ENCODE measurements at places on chromosomes 3 and 15. TPM values are rescaled to one million over a fixed set of nuclear protein-coding genes. Genes with fewer than 3 reads are reported as not detected.

- DNase-seq, result no peak
Observed at GRCh38 chr15:52290329-52290728, 5.3 kb downstream of the MYO5C start.

The CKMT1B gene
- total RNA-seq, result 29.7 TPM

DNA sequence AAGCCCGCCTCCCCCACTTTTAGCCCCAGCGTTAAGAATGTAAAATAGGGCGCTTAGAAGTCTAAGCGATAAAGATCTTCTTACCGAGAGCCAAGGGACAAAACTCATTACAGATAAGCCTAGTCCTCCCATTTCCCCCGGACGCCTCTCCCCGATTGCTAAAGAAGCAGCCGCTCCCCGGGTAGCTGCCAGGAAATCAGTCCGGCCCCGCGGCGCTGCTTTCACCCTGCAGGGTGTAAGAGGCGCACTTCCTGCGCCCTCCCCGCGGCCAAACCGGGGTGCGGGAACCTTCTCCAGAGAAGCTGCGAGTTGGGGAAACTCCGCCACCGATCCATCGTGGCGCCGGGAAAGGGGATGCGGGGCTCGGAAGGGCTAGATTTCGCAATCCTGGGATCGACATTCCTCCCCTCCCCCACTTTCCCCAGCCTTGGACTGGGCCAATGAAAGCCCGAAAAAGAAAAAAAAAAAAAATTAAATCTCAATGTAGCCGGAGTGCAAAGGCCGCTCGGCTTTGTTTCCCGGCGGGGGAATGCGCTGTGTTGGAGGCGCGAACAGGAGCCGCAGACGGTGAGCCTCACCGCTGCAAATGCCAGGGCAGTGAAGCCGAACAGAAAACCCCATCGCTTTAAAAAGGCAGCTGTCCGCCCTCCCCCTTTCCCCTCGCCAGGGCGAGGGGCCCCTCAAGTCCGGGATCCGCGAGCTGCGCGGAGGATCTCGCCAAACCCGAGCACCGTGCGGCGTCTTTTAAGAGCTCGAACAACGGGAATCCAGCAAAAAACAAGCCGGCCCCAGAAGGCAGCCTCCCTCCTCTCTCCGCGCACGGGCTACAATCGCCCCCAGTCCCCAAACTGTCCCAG is 626 bp upstream of the PTPRG start:
- peak; percentile 74 for DNase-seq

The CHST13 gene
- total RNA-seq, result not detected

- no peak for DNase-seq
Observed at GRCh38 chr3:35871009-35871408, 231.7 kb downstream of the ARPP21 start.

DNA sequence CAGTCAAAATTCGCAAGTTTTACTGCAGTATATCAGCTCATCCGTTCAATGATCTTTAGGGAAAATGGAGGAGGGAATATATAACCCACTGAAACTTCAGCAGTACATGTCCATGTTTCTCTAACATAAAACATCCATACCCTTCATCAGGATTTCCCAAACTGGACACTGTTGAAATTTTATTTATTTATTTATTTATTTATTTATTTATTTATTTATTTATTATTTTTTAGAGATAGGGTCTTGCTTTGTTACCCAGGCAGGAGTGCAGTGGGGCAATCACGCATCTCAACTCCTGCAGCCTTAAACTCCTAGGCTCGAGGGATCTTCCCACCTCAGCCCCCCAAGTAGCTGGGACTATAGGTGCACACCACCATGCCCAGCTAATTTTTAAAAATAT is 14.8 kb upstream of the HLTF start:
- DNase-seq, result no peak

GRCh38 chr15:55661428-55661827 is 73.3 kb upstream of the PYGO1 start:
- no peak for DNase-seq

DNA sequence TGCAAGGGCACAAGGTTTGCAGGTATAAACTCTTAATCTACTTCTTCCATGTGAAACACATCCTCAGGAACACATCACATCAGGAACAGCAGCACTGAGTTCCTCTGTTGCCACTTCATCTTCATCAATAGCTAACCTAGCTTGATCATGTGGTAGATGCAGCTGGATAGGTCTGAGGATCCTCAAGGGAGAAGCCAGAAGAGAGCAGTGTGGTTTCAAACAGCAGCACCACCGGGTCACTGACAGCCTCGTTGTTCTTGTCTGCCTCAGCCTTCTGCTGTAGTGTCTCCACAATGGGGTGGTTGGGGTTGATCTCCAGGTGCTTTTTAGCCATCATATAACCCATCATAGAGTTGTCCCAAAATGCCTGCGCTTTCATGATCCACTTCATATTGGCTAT is 58.8 kb downstream of the ADAM10 start:
- DNase-seq, result no peak

The CCRL2 gene
- 0.32 TPM for total RNA-seq

GRCh38 chr3:58161435-58162398 is 49.1 kb downstream of the DNASE1L3 start:
- no peak for DNase-seq

The PTPRG gene
- 15.6 TPM for total RNA-seq

The CD86 gene
- 3.6 TPM for total RNA-seq

GRCh38 chr3:52783211-52783555 is 5.8 kb downstream of the ITIH1 start:
- DNase-seq, result peak; percentile 54

DNA sequence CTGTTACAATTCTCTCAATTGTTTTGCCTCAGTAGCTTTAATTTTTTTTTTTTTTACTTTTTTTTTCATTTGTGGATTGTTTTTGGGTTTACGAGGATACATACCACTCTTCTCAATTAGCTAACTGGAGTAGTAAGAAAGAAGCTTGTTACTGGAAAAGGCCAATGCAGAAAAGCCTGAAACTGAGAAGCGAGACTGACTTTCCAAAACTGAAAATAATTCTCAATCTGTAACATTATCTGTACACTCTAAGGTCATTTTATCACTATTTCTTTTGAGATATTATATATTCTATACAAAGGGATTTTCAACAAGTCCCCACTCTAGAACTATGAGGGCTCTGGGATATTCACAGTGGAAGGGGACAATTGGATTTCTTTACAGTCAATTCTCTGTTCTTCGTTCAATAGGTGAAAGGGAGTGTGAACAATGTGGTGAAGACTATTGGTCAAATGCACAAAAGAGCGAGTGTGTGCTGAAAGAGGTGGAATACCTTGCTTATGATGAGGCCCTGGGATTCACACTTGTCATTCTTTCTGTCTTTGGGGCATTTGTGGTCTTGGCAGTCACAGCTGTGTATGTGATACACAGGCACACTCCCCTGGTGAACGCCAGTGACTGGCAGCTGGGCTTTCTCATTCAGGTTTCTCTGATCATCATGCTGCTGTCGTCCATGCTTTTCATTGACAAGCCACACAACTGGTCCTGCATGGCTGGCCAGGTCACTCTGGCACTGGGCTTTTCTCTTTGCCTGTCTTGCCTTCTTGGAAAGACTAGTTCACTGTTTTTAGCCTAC is 83.9 kb upstream of the KCNAB1 start:
- DNase-seq, result no peak

The POPDC2 gene
- 0.97 TPM for total RNA-seq

The ERICH6 gene
- total RNA-seq, result not detected

The CCDC54 gene
- not detected for total RNA-seq
